ENCODE measurements at places on chromosomes 7 and 10. TPM values are rescaled to one million over a fixed set of nuclear protein-coding genes. Genes with fewer than 3 reads are reported as not detected.

DNA sequence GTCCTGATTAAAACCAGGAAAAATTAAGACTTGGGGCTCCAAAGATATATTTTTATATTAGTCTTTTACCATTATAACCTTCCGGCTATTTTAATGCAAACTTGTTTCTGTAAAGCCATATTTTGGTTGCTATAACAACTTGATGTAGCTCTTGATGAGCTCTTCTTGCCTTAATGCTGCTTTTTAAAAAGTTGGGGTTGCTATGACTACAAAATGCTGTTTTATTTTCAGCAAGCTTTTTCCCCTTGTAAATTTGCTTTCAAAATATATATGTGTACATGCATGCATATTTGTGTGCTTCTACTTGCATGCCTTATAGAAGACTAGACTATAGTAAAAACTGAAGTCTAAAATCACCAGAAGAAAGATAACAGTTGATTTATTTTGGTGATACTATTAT, 99.7 kb downstream of the CSTF2T start:
- DNase-seq, result no peak

NUTM2B gene
- 0.43 TPM for polyA plus RNA-seq

- DNase-seq, result no peak
These were observed 8.8 kb upstream of the EPHB4 start for GRCh38 chr7:100835903-100836811.

GRCh38 chr10:32386623-32387260, 39.8 kb upstream of the EPC1 start:
- no peak for DNase-seq

- no peak for DNase-seq
These were observed 19.3 kb downstream of the AP5Z1 start for GRCh38 chr7:4794591-4795350.

- no peak for DNase-seq
These were observed 23.5 kb downstream of the ASB4 start for GRCh38 chr7:95509199-95509598.

Data from BJ (cell line).